ENCODE measurements at places on chromosomes 5 and 9.
A peak's percentile ranks its signal among the peaks of the same experiment; 100 is the strongest.

GRCh38 chr9:83327750-83328622 lies 210.2 kb downstream of the FRMD3 start:
- DNase-seq: no peak

- DNase-seq: no peak
Measured at GRCh38 chr9:38352530-38353328, 39.8 kb upstream of the ALDH1B1 start.

- no peak for DNase-seq
Measured at GRCh38 chr9:121434969-121435368, 64.7 kb downstream of the GGTA1 start.

DNA sequence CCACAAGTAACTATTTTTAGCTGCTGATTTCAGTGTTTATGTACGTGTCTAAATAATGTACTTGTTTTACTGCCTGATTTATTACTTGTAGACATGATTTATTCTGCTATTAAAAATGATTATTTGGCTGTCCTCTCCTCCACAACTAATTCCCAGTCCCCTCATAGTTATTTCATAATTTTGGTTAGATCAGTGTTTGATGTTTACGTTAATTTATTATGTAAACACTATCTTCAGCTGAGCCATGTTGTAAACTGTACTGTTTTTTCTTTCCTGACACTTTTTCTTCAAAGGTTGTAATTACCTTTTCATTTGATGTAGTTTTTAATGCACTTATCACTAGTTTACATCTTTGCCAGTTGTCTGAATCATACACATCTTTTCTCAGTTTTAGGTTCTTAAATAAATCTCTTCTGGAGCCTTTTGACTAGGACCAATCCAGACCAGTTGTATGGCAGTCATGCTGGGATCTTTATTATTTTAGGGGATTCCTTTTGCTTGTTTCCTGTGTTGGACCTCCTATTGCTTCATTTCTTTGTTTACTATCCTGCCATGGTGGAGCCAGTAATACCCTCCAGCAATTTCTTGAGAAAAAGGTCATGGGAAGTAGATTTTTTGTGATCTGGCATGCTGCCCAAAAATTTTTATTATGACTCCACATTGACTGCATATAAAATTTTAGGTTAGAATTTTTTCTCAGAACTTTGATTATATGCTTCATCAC lies 16.1 kb downstream of the AP3S1 start:
- DNase-seq: peak; percentile 44

- DNase-seq: no peak
Measured at GRCh38 chr9:76007935-76008334, 117.5 kb downstream of the PCSK5 start.

GRCh38 chr9:124309667-124310084 lies 51.9 kb downstream of the NEK6 start:
- DNase-seq: peak; percentile 95

DNA sequence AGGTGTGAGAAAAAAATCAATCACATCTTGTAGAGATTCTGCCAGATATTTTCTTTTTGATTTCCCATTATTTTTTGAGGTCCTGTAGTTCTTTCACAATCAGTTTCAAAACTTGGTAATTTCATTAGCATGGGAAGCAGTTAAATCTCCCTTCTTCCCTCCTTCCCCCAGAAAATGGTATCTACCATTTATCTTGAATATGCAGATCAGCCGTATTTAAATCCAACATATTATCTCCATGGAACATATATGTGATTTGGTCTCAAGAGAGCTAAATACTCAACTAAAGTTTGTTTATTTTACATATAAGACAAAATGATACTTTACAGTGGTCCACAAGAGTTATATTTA lies 1034.8 kb downstream of the CDH12 start:
- no peak for DNase-seq
